ENCODE measurements at places on chromosomes 1 and 21.

- no peak for DNase-seq
Measured at GRCh38 chr1:66478116-66478515, 55.8 kb upstream of the SGIP1 start.

DNA sequence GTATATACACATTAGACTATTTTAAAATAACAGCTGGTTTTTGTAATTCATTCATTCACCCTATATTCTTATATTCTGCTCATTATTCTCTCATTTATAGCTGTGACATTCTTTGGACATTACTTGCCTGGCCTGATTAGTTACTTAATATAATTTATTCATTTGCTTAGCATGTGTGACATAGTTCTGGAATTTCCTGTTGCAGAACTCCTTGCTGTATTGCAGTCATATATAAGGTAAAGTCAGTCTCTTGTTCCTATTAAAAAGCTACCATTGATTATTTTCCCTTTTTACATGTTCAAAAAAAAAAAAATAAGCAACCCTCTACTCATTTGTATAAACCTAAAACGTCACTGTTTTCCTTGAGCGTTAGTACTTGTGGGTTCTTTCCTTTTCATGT lies 23.9 kb downstream of the GNAT2 start:
- no peak for DNase-seq

- DNase-seq: no peak
Measured at GRCh38 chr1:161706482-161707347, at the start of gene FCRLA. Gene FCRLA, plus strand, starts transcription at chr1:161707229. Its CDS starts 36 bp downstream, at chr1:161707265.

DNA sequence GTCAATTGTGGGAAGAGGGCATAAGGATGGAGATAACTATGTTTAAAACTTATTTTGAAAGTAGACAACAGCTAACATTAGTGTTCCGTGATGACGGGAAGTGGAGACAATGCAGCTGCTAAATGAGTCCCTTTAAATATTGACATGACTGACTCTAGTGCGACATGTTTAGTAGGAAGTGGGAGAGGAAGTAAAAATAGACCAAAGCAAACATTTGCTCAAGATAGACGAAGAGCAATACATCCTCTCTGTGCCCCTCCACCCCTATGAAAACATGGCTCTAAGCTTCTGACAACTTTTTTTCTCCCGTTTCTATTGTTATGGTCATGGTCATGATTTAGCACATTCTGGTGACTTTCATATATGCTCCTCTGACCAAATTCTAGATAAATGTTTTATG lies 60.0 kb upstream of the HMCN1 start:
- DNase-seq: no peak

DNA sequence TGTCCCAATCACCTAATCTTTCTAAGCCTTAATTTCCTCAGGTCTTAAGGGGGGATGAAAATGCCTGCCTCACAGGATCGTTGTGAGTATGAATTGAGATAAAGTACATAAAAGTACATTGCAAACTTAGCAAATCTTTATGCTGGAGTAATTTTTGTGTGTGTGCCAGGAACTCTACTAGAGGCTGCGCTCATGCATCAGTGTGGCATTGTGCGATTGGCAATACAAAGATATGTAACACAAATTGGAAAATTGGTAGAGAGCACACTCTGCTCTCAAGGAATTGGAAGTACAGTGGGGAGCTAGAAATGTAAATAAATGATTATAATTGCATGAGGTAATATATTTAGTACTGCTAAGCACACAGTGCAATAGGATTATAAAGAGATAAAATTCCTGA lies 398.3 kb downstream of the DUSP10 start:
- no peak for DNase-seq

DNA sequence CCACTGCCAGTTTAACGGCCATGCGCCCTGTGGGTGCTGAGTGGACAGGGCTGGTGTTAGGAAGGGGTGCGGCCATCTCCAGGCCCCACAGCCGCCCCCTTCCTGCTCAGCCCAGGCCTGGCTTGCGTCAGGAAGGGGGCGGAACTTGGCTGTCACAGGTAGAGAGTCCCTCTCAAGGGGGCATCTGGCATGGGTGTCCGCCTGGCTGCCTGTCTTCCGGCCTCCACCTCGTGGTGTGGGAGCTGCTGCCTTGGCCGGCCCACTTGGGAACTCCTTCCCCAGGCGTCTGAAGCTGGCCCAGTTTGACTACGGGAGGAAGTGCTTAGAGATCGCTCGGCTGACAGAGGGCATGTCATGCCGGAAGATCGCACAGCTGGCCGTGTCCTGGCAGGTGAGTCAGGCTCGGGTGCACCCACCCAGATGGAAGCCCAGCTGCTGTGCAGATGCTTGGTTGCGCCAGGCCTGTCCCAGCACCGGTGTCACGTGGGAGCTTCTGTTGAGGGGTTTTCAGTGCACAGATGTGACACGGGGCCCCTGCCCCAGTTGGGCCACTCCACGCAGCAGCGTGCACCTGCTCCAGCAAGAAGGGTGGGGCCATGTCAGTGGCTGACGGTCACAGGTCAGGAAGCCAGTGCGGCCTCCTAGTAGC lies 9.1 kb upstream of the ATAD3B start:
- no peak for DNase-seq

GRCh38 chr1:203290261-203291089 lies 14.8 kb upstream of the BTG2 start:
- peak; percentile 97 for DNase-seq

DNA sequence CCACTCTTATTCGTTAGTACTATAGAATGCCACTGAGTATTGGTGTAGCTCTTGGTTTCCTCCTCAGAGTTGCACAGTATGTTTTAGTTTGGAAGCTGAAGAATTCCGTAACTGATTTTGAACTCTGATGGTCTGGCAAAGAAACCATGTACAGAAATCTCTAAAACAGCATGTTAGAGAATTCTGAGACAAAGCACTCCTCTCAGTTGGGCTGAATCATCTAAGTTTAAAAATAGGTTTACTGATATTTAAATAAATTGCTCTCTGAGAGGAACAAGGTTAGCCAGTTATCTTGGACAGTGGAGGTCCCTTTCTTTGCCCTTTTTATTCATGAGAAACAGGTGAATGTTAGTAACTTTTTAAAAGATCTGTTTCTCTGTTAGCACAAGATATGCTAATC lies 43.8 kb downstream of the NCF2 start:
- DNase-seq: no peak

DNA sequence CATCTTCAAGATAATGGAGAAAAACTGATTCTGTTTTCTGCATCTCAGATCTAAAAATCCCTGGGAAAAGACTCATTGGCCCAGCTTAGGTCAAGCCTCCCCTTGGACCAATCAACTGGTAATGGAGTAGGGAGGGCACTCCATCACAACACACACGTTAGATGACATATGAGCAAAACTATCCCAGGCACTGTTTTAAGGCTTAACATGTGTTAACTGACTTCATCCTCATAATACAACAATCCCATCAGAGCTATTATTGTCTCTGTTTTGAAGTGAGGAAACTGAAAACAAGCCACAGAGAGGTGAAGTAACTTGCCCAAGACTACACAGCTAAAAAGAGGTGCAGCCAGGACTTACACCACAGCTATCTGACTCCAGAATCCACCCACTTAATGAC lies 14.7 kb upstream of the CITED4 start:
- DNase-seq: no peak

GRCh38 chr1:81954534-81955020 lies 153.8 kb downstream of the ADGRL2 start:
- DNase-seq: no peak

- no peak for DNase-seq
Measured at GRCh38 chr1:220637759-220638158, 52.4 kb upstream of the C1orf115 start.

GRCh38 chr1:33630686-33631085 lies 158.2 kb downstream of the ZSCAN20 start:
- DNase-seq: no peak

DNA sequence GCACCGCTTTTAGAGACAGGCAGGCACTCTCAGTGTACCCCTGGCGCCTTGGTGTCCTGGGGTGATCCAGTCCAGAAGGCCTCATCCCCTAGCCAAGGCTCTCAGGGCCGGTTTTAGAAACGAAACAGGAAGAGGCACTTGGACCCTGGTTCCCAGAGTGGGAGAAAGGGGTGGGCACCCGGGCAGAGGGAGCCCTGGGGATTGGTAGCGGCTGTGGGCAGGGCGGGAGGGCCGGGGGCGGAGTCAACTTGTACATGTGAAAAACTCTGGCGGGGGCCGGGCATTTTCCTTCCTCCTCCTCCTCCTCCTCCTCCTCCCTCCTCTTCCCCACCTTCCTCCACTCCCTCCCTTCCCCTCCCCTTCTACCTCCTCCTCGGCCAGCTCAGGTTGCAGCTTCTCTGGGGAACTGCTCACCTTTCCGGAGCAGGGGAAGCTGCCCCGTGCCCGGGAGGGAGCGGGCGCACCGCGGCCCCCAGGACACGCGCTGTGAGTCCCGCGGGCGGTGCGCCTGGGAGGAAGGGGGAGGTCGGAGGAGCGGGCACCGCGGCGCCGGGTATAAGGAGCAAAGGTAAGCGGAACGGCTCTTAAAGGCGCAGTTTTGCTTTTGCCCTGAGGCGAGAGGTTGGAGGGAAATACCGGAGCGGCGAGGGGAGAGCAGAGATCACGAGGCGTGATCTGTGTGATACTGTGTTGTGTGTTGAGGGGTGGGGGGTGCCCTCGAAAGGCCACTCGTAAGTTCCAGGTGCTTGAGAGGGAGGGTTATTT lies at the start of gene CDK18:
Gene CDK18, plus strand, starts transcription at position 359 of the 765 bp plus-strand sequence. CDS start 18,499 bp downstream, outside the sequence.
- peak; percentile 23 for DNase-seq

DNA sequence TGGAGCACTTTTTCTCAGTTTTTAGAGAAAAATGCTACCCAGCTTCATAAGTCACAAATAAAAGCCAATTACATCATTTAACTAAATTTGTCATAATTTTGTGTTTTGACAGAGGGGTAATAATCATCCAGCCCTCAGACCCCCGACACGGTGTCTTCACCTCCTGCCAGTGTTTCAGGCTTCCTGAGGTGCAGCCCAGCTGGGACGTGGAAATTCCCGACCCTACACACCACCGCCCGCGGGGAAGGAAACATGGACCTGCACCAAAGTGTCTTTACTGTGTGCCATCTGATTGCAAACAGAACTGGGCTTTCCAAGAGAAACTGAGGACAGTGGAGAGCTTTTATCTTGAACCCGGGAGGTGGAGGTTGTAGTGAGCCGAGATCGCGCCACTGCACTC lies 7.7 kb upstream of the INAVA start:
- DNase-seq: no peak

- no peak for DNase-seq
Measured at GRCh38 chr1:210944252-210944651, 189.7 kb downstream of the KCNH1 start.

- DNase-seq: no peak
Measured at GRCh38 chr1:147722124-147722523, 38.3 kb downstream of the GJA5 start.

GRCh38 chr1:246091477-246091876 lies 415.6 kb downstream of the SMYD3 start:
- no peak for DNase-seq

DNA sequence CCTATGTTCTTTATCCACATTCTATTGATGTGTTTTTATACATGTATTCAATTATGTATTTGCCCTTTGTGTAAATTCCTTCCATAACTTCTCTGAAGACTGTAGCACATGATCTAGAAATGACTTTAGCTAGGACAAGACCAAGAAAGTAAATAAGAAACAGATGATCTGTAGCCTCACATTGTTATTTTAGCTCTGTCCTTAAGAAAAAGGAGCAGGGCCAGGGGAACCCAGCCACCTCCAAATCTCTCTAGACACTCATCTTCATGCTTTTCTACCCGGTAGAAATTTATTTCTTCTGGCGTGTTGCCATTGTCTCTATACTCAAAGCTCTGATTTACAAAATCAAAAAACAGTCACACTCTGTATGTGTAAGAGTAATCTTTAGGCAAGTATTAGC lies 27.1 kb downstream of the CDC7 start:
- no peak for DNase-seq

DNA sequence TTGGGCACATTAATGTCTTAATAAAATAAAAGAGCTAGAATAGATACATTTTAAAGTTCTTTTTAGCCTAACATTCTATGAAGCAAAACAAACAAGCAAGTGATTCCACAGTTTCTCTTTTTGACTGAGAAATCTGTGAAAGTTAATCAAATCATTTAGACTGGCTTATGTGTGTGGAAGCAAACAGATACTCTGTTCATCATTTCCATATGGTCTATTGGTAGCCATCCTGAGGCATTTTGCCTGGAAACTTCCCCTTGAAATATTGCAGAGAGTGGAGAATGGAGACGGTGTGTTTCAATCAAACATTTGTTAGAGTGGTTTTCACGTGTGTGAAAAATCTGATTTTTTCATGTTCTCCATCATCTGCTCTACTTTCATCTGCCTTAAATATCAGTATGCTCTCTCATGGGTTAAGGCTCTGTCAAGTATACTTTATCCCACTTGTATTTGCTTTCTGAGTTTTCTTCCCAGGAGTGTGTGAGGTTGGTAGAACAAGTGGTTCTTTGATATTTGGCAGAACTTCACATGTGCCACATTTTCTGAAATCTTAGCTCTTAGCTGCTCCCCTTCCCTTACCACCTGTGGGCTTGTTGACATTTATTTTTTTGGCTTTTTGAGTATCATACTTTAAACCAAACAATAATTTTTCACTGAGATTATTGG lies 139.1 kb upstream of the PTGFR start:
- DNase-seq: no peak

GRCh38 chr21:45439161-45439872 lies 34.4 kb downstream of the COL18A1 start:
- DNase-seq: peak; percentile 76

DNA sequence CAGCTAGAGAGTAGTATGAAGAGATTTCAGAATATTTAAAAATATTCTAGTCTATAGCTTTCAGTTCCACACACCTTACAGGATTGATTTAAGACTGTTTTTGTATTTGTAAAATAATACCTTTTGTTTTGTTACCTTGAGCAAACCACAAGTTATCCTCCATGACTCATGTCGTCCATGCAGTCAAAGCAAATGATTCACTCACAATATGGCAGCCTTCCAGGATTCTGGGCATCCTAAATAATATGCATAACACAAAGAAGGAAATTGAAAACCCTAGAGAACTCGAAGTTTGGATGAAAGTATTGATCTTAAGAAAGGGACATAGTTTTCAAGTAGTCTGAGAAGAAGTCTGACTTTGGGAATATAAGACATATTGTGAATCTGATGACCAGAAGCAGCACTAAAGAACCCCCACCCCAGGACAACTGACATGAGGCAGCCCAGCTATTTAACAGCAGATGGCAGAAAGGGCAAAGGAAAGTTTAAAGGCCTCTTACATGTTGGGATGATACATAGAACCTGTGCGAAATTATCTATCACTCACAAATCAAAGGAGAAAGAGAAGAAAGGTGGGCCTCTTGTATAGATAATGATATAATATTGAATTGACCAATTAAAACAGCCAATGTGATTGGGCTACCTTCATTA lies 857.9 kb downstream of the BRINP3 start:
- DNase-seq: no peak

- DNase-seq: no peak
Measured at GRCh38 chr1:42014823-42015222, 96.1 kb upstream of the HIVEP3 start.

DNA sequence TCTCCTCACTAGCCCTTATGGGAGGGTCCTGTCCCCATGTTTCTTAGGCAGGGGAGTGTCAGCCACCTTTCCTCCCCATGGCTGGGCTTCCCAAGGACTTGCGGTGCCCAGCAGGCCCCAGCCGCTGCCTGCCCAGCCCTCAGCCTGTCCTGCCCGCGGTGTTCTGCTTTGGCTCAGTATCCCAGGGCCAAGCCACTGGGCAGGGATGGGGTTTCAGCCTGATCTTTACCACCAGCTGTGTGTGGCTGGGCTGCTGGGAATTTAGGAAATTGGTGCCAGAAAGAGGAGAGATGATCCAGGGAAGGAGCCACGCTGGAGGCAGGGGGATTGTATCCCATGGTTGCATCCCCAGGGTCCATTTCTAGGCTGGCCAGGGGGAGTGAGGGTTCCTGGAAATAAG lies 6.9 kb upstream of the IGFN1 start:
- DNase-seq: no peak

Measured in CD8-positive, alpha-beta memory T cell (primary cell).